ENCODE measurements at places on chromosomes 3 and 15. TPM values are rescaled to one million over a fixed set of nuclear protein-coding genes. Genes with fewer than 3 reads are reported as not detected.

GRCh38 chr15:32833379-32833821 lies 115.6 kb downstream of the GREM1 start:
- peaks cover 7% of the 10 kb centered on the region for H3K4me1 ChIP-seq
- H3K27me3 ChIP-seq = peaks cover 25% of the 10 kb centered on the region
- no peak overlapping the region for H3K4me3 ChIP-seq
- no peak overlapping the region for H3K27ac ChIP-seq
- no peak for DNase-seq
- no peaks in the 10 kb centered on the region for H3K36me3 ChIP-seq

GRCh38 chr15:77470235-77470634 lies 49.5 kb downstream of the HMG20A start:
- no peaks in the 10 kb centered on the region for H3K27me3 ChIP-seq
- no peak overlapping the region for H3K27ac ChIP-seq
- peaks cover 6% of the 10 kb centered on the region for H3K4me1 ChIP-seq
- DNase-seq = no peak

DNA sequence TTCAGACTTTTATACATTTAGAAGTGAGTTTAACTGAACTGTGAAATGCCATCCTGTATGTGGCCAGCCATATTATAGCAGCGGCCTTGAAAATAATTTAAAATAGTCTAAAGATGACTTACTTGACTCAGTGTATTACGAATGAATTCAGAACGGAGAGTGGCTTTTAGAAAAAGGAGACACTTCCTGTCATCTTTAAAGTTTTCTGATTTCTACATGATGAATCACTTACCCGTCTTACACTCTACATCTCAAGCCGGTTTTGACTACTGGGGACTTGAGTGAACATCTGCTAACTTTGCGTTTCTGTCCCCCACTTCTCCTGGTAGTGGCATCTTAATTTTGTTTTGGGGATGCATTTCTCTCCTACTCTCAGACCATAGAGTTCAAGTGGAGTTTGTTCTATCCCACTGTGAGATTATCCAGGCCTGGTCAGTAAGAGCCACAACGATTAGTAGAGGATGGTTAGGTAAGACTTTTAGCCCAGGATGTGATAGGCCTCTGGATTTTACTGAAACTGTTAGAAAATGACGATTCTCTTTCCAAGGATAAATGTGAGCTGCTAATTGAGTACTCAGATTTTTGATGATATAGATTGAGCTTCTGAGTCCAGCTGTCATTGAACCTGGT lies 175.4 kb upstream of the CADPS start:
- H3K27ac ChIP-seq = no peak overlapping the region
- no peaks in the 10 kb centered on the region for H3K4me1 ChIP-seq
- H3K36me3 ChIP-seq = no peaks in the 10 kb centered on the region
- no peaks in the 10 kb centered on the region for H3K27me3 ChIP-seq
- no peak overlapping the region for H3K4me3 ChIP-seq

- no peaks in the 10 kb centered on the region for H3K36me3 ChIP-seq
- no peaks in the 10 kb centered on the region for H3K27me3 ChIP-seq
- H3K4me3 ChIP-seq = no peak overlapping the region
- no peaks in the 10 kb centered on the region for H3K4me1 ChIP-seq
- DNase-seq = no peak
Observed at GRCh38 chr3:42692667-42693529, 7.6 kb downstream of the KLHL40 start.

DNA sequence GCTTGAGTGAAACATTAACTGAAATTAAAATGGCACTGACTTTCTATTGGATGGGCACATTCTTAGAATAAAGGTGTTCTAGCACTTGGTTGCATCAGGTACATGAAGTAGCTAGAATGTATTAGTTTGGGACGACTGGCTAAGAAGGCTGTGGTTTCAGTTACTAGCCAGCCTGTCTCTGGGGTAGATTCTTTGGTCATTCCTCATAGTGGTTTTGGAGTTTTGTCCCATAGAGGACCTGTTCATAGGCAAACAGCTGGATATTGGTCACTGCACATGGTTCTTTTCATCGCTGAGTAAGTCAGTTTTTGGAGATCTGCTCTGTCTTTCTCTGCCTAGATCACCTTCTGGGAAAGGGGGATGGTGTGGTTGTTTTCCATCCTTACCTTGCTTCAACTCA lies 55.3 kb downstream of the ADAMTSL3 start:
- H3K27me3 ChIP-seq = no peaks in the 10 kb centered on the region
- no peak overlapping the region for H3K4me3 ChIP-seq
- H3K36me3 ChIP-seq = no peaks in the 10 kb centered on the region

DNA sequence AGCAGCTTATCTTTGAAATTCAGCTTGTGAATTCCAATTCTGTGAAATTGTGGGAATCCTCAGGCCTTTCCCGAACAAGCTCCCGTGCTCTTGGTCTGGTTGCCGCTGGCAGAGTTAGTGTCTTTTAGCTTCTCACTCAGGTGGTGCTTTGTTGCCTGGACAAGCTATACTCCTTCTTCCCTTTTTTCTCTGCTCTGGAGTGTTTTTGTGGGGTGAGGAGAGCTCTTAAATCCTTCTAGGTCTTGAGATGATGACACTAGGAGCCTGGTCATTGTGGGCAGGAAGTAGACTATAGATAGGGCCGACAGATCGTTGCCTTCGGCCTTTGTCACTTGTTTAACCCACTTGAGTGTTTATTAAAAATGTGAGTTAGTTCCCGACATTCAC lies 93.8 kb downstream of the SLCO3A1 start:
- DNase-seq = no peak
- H3K27ac ChIP-seq = no peak overlapping the region
- H3K4me3 ChIP-seq = no peak overlapping the region
- H3K4me1 ChIP-seq = peaks cover 72% of the 10 kb centered on the region
- H3K27me3 ChIP-seq = no peaks in the 10 kb centered on the region
- H3K36me3 ChIP-seq = peaks cover 2% of the 10 kb centered on the region

GRCh38 chr3:158339638-158340037 lies 229.7 kb downstream of the RSRC1 start:
- peaks cover 59% of the 10 kb centered on the region for H3K36me3 ChIP-seq
- H3K27me3 ChIP-seq = no peaks in the 10 kb centered on the region
- H3K27ac ChIP-seq = no peak overlapping the region
- DNase-seq = no peak
- peaks cover 6% of the 10 kb centered on the region for H3K4me1 ChIP-seq

GRCh38 chr15:64137226-64137833 lies 14.2 kb upstream of the SNX22 start:
- DNase-seq = no peak
- H3K27ac ChIP-seq = no peak overlapping the region
- no peaks in the 10 kb centered on the region for H3K4me1 ChIP-seq
- H3K36me3 ChIP-seq = peaks cover under 1% of the 10 kb centered on the region

DNA sequence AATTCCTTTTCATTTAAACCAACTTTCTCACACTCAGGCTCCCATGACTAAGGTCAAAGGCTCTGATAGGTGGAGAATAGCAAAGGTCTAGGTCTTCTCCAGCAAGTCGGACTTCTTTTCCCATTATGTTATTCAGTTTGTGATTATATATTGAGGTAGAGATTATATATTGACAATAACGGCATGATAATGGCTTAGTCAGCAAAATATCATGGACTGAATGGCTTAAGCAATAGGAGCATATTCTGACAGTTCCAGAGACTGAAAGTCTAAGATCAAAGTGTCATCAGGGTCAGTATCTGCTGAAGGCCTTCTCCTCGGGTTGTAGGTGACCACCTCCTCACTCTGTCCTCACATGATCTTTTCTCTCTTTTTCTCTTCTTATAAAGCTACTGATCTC lies 1251.4 kb downstream of the ROBO1 start:
- H3K36me3 ChIP-seq = no peaks in the 10 kb centered on the region
- H3K4me3 ChIP-seq = no peak overlapping the region

- H3K4me1 ChIP-seq = peaks cover 25% of the 10 kb centered on the region
- peak; percentile 41 for DNase-seq
- peaks cover 7% of the 10 kb centered on the region for H3K36me3 ChIP-seq
- H3K27ac ChIP-seq = peak overlapping the region; percentile 96
- H3K4me3 ChIP-seq = peak overlapping the region; percentile 94
- H3K27me3 ChIP-seq = no peaks in the 10 kb centered on the region
Observed at GRCh38 chr3:149085828-149086231, 503 bp downstream of the HLTF start.

DNA sequence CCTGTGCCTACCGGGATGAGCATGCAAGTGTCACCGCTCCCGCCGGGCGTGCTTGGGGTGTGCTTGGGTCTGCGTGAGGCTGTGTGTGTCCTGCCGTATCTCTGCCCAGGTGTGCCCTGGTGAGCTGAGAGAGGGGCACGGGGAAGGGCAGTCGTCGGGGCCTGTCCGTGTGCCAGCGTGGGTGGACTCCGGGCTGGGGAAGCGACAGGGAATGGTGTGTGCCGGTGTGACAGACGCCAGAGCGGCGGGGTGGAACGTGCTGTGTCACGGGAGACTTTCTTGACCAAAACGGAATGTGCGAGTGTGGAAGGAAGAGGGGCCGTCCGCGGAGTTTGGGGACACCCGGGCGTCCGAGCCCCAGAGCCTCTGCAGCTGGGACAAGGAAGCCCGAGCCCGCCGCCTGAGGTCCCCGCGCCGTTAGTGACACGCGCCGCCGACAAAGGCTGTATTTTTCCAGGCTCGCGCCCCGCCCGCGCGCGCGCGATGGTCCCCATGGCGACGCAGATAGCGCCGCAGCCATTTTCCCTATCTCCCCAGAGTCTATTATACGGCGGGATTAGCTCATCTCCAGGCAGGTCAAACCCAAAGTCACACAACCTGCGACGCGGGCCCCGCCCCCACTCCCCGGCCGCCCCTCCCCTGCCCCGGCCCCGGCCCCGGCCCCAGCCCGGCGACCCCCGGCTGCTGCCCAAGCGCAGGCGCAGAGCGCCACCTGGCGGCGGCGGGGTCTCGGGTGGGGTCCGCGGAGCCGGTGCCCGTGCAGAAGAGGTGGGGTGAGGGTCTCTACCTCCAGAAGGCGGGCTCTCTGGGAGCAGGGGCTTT lies 4.5 kb upstream of the GATA2 start:
- peaks cover 33% of the 10 kb centered on the region for H3K27me3 ChIP-seq
- peaks cover 9% of the 10 kb centered on the region for H3K4me1 ChIP-seq
- H3K27ac ChIP-seq = no peak overlapping the region
- H3K4me3 ChIP-seq = peak overlapping the region; percentile 85

DNA sequence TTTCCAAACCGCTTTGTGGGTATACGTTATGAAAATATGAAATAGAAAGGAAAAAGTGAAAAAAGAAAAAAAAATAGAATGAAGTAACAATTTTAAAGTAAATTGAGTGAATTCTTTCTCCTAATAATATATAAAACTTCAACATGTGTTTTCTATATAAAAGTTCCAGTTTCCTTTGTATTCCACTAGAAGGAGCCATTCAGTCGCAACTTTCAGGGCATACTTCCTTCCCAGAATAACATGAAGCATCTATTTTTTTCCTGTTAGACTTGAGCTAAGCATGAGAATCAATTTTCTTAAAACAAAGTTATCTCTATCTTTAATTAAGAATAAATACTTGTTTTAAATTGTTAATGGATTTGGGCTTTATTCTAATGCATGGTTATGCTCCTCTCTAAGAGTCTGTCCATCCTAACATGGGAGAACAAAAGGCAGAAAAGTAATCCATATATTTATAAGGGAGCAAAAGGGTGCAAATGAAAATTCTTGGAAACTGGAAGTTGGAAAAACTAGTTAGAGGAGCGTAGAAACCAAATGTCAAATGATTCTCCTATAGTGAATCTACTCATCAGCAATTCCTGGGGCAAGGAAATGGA lies 16.0 kb upstream of the VGLL3 start:
- no peak overlapping the region for H3K4me3 ChIP-seq
- no peaks in the 10 kb centered on the region for H3K4me1 ChIP-seq
- no peaks in the 10 kb centered on the region for H3K36me3 ChIP-seq
- peaks cover 1% of the 10 kb centered on the region for H3K27me3 ChIP-seq
- DNase-seq = no peak
- no peak overlapping the region for H3K27ac ChIP-seq

GRCh38 chr3:135199137-135199536 lies 404.1 kb downstream of the EPHB1 start:
- no peak overlapping the region for H3K27ac ChIP-seq
- no peaks in the 10 kb centered on the region for H3K36me3 ChIP-seq
- no peaks in the 10 kb centered on the region for H3K4me1 ChIP-seq
- H3K4me3 ChIP-seq = no peak overlapping the region

DNA sequence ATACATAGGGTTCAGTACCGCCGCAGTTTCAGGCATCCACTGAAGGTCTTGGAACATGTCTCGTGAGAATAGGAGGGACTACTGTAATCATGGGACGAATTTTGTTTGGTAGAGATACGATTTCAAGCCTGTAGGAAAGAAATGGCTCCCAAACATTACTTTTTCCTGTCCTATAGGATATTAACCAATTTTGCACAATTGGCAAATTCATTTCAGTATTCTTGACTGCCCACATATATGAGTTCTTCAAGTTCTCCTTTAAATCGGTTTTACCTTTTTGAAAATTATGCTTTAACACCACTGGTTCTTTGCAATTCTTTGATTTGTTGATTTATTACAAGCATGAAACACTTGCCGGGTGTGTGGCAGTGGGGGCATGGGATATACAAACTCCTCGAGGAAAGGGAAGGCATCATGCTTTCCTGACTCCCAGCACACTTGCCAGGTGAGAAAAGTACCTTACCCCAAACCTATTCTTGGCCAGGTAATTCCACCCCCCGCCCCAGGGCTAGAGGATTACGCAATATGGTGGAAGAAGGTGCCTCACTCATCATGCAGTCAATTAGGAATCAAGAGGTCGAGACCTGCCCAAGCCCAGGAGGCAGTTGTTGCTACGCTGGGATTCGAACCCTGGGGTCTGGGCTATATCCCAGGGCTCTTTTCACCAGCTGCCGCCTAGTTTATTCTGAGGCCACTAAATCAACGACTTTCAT lies 584 bp upstream of the LARS2 start:
- H3K4me3 ChIP-seq = peak overlapping the region; percentile 98
- H3K36me3 ChIP-seq = peaks cover 7% of the 10 kb centered on the region
- H3K27me3 ChIP-seq = no peaks in the 10 kb centered on the region
- H3K4me1 ChIP-seq = peaks cover 23% of the 10 kb centered on the region
- DNase-seq = no peak

GRCh38 chr15:56327721-56328502 lies 37.3 kb upstream of the TEX9 start:
- H3K27me3 ChIP-seq = peaks cover 4% of the 10 kb centered on the region
- H3K4me3 ChIP-seq = no peak overlapping the region
- no peak overlapping the region for H3K27ac ChIP-seq
- no peak for DNase-seq

GRCh38 chr3:85360742-85361387 lies 402.1 kb downstream of the CADM2 start:
- no peak overlapping the region for H3K4me3 ChIP-seq
- no peaks in the 10 kb centered on the region for H3K4me1 ChIP-seq
- DNase-seq = no peak
- no peaks in the 10 kb centered on the region for H3K36me3 ChIP-seq

GRCh38 chr3:171339598-171339997 lies 120.6 kb downstream of the TNIK start:
- no peak for DNase-seq
- H3K4me3 ChIP-seq = no peak overlapping the region
- peaks cover 48% of the 10 kb centered on the region for H3K4me1 ChIP-seq
- H3K36me3 ChIP-seq = peaks cover 23% of the 10 kb centered on the region

Gene PLS1
- total RNA-seq = 4.3 TPM

Gene ACTRT3
- 0.29 TPM for total RNA-seq

Gene DAZL
- not detected for total RNA-seq

Gene SECISBP2L
- 57.3 TPM for total RNA-seq

Gene MUC20
- total RNA-seq = 11.7 TPM

Gene ZDHHC23
- total RNA-seq = 5.8 TPM

Gene GOLGA6L6
- not detected for total RNA-seq

Gene COPG1
- 113 TPM for total RNA-seq

Gene DOCK3
- 1.5 TPM for total RNA-seq

Gene TMEM207
- total RNA-seq = not detected

Gene NEO1
- total RNA-seq = 8.5 TPM

Gene GPR176
- not detected for total RNA-seq

Measured in naive thymus-derived CD8-positive, alpha-beta T cell (primary cell).